ENCODE measurements at places on chromosomes 3 and 15. TPM values are rescaled to one million over a fixed set of nuclear protein-coding genes. Genes with fewer than 3 reads are reported as not detected.

DNA sequence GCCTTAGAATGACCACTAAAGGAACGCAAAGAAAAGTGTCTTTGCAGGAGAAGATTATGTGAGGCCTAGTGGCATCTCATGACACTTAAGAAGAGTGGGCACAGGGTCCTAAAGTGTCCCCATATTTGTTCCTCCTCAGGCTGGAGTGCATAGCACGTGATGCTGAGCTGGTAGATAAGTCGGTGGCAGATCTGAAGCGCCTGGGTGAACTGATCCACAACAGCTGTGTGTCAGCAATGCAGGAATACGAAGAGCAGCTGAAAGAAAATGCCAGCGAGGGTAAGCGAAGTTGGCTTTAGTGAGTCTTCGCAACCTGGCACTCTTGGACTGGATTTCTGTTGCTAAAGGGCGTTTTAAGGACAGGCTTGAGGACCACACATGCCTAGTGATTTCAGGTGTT, 92.6 kb downstream of the CHD2 start:
- no peak for DNase-seq

The MEGF11 gene
- 3.3 TPM for polyA plus RNA-seq

The CNTN4 gene
- 33.2 TPM for polyA plus RNA-seq

DNA sequence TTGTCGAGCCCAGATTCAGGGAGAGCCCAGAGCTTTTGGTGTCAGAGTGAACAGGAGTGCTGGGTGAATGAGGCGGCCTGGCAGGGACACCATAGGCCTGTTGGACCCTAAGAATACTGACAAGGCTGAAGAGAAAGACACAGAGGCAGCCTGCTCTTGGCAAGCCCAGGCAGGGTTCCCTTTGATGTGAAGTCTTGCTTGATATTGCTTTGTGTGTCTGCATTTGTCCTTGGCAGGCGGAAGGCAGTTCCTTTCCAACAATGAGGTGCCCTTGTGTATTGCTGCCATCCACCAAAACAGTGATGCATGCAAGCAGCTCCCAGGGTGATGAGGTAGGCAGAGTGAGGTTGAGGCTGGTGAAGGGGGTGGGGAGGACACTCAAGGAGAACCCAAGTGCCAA, 152.7 kb upstream of the TSC22D2 start:
- DNase-seq = no peak

- no peak for DNase-seq
Measured at GRCh38 chr3:112759681-112760080, 87.0 kb downstream of the CD200R1L start.

GRCh38 chr15:88106074-88106473, 150.5 kb downstream of the NTRK3 start:
- DNase-seq = no peak

- no peak for DNase-seq
Measured at GRCh38 chr15:49278751-49279150, 108.7 kb downstream of the GALK2 start.

Data from renal cortex interstitium (tissue), 15 donors.